T-helper 2 cell treated with Interferon-gamma antibody and Interleukin-4, amounts not matched to agents 5 μg/mL and 100 μg/mL, for 36 hours (primary cell): ENCODE measurements at places on chromosomes 6 and 20.
A peak's percentile ranks its signal among the peaks of the same experiment; 100 is the strongest.

DNA sequence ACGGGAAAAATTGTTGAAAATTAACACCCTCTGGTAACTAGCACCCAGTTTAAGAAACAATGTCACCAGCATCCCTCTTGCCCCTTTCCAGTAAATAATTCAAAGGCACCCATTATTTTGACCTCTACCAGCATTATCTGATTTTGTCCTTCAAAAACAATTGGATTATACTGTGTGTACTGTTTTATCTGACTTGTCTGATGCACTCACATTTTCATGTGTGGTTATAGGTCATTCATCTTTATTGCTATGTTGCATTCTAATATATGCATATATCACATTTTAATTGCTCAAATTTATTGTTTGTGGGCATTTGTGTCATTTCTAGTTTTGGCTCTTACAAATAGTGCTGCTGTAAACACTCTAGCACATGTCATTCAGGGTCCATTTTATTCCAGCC, 260.9 kb upstream of the PRDM1 start:
- no peak overlapping the region for H3K4me3 ChIP-seq
- no peak for DNase-seq
- peaks cover 7% of the 10 kb centered on the region for H3K4me1 ChIP-seq
- peaks cover 11% of the 10 kb centered on the region for H3K36me3 ChIP-seq

DNA sequence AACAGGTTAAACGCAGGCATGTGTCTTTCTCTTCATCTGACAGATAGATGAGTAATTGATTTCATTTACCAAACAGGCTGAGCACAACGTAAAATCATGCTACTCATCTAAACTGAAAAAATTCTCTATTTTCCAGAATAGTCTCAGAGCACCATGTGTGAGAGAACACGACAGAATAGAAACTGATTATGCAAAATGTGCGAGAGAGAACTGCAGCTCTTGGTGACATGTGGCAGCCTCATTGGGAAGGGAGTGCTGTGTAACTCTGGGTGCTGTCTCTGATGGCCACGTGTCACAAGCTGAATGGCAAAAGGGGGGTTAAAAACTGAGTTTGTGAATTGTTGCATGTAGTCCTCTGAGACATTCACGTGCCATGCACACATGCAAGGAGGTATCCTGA, 143.7 kb upstream of the ATXN1 start:
- peaks cover 32% of the 10 kb centered on the region for H3K27me3 ChIP-seq
- H3K4me3 ChIP-seq, result no peak overlapping the region
- H3K27ac ChIP-seq, result no peak overlapping the region
- DNase-seq, result no peak

DNA sequence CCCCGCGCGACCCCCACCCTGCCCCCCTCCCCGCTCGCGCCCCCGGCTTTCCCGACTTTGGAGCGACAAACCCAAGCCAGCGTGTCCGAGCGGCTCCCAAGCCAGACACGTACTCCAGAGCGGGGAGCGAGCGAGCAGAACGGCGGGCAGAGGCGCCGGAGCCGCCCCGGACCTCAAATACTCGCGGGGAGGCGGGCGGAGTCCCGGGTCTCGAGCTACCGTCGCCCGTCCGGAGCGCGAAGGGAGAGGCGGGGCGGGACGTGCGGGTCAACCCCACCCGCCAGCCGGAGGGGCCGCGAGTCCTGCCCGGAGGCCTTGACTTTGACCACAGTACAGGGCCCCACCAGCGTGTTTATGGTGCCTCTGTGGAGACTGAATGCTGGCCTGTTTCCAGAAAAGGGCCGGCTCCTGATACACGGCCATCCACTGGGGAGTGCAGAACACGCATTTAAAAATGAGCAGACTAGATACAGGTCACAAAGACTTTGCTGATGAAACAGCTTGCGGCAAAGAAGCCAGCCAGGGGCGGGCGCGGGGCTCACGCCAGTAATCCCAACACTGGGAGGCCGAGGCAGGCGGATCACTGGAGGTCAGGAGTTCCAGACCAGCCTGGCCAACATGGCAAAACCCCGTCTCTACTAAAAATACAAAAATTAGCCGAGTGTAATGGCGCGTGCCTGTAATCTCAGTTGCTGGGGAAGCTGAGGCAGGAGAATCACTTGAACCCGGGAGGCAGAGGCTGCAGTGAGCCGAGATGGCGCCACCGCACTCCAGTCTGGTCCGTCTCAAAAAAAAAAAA, at the start of gene SERPINB6:
Gene SERPINB6, minus strand, starts transcription at position 148 of the 799 bp plus-strand sequence. CDS start 12,235 bp downstream, outside the sequence.
- peaks cover 2% of the 10 kb centered on the region for H3K36me3 ChIP-seq
- H3K27ac ChIP-seq, result peak within 1 kb of the TSS; percentile 79
- peaks cover 35% of the 10 kb centered on the region for H3K4me1 ChIP-seq
- H3K27me3 ChIP-seq, result peaks cover 3% of the 10 kb centered on the region

GRCh38 chr20:37259031-37259430, 2.6 kb downstream of the GHRH start:
- H3K4me3 ChIP-seq, result no peak overlapping the region
- no peak overlapping the region for H3K27ac ChIP-seq
- no peak for DNase-seq
- no peaks in the 10 kb centered on the region for H3K4me1 ChIP-seq
- no peaks in the 10 kb centered on the region for H3K36me3 ChIP-seq
- peaks cover 5% of the 10 kb centered on the region for H3K27me3 ChIP-seq

GRCh38 chr6:148854096-148854495, 107.3 kb downstream of the UST start:
- no peaks in the 10 kb centered on the region for H3K4me1 ChIP-seq
- peaks cover 9% of the 10 kb centered on the region for H3K27me3 ChIP-seq
- no peak overlapping the region for H3K4me3 ChIP-seq
- no peak overlapping the region for H3K27ac ChIP-seq
- H3K36me3 ChIP-seq, result no peaks in the 10 kb centered on the region

DNA sequence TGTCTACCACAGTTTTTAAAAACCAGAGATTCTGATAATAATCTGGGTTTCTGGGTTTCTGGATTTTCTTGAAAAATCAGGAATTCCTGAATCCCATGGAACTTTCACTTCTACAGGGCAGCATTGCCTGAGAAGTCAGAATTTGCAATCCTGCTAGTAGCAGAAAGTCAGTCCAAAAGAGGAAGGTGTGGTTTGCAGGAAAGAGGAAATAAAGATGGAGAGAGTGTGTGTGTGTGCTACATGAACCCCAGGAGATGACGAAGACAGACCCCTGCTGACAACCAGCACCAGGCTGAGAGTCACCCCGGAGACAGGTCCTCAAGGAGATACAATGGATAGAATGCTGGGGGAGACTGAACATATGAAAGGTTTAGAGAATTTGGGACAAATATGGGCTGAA, 44.9 kb downstream of the PRND start:
- peaks cover 4% of the 10 kb centered on the region for H3K4me1 ChIP-seq
- DNase-seq, result no peak
- H3K36me3 ChIP-seq, result peaks cover 5% of the 10 kb centered on the region
- no peak overlapping the region for H3K27ac ChIP-seq
- peaks cover 11% of the 10 kb centered on the region for H3K27me3 ChIP-seq

- H3K4me3 ChIP-seq, result no peak overlapping the region
- peaks cover 2% of the 10 kb centered on the region for H3K4me1 ChIP-seq
- H3K27me3 ChIP-seq, result peaks cover 17% of the 10 kb centered on the region
- no peaks in the 10 kb centered on the region for H3K36me3 ChIP-seq
- no peak overlapping the region for H3K27ac ChIP-seq
- no peak for DNase-seq
Measured at GRCh38 chr6:21451546-21452013, 142.0 kb upstream of the SOX4 start.

GRCh38 chr6:159108426-159108985, 60.7 kb upstream of the FNDC1 start:
- no peak for DNase-seq
- peak overlapping the region; percentile 80 for H3K4me3 ChIP-seq
- H3K4me1 ChIP-seq, result peaks cover 56% of the 10 kb centered on the region
- no peaks in the 10 kb centered on the region for H3K36me3 ChIP-seq

GRCh38 chr20:2350606-2351005, 30.1 kb upstream of the TGM6 start:
- peaks cover 31% of the 10 kb centered on the region for H3K27me3 ChIP-seq
- H3K4me1 ChIP-seq, result peaks cover 5% of the 10 kb centered on the region
- no peak for DNase-seq
- H3K27ac ChIP-seq, result no peak overlapping the region
- no peak overlapping the region for H3K4me3 ChIP-seq

- DNase-seq, result no peak
- H3K4me1 ChIP-seq, result peaks cover 5% of the 10 kb centered on the region
- H3K4me3 ChIP-seq, result no peak overlapping the region
- no peak overlapping the region for H3K27ac ChIP-seq
- no peaks in the 10 kb centered on the region for H3K36me3 ChIP-seq
Measured at GRCh38 chr20:50182346-50182745, 8.3 kb upstream of the CEBPB start.

DNA sequence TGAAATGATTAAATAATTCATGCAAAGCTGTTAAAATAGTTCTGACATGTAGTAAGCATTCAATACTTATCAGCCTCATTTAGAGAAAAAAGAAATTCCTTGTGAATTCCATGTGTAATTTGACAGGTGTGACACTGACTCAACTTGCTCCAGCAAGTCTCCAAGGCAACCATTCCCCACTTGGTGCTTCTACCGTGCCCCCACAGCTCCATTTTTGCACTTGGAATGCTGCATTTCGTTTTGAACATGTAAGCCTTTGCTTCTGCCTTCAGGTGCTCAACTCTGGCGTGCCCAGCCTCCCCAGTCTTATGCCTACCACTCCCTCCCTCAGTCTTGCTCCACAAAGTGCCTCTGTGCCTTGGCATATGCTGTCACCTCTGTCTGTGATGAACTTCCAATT, 760.6 kb upstream of the CHD6 start:
- no peaks in the 10 kb centered on the region for H3K4me1 ChIP-seq
- no peaks in the 10 kb centered on the region for H3K27me3 ChIP-seq
- no peaks in the 10 kb centered on the region for H3K36me3 ChIP-seq
- no peak overlapping the region for H3K27ac ChIP-seq
- no peak for DNase-seq
